ENCODE measurements at places on chromosomes 13 and 19. TPM values are rescaled to one million over a fixed set of nuclear protein-coding genes. Genes with fewer than 3 reads are reported as not detected.

DNA sequence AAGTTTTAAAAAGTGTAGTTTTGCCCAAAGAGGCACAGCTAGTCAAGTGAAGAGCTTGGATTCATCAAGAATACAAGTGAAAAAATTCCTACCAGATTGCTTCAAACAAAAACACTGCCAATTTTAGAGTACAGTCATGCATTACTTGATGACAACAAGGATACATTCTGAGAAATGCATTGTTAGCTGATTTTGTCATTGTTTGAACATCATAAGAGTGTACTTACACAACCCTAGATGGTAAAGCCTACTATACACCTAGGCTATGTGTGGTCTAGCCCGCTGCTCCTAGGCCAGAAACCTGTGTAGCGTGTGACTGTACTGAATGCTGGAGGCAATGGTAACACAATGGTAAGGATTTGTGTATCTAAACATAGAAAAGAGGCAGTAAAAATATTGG, 41.1 kb downstream of the TMTC4 start:
- H3K4me1 ChIP-seq: no peaks in the 10 kb centered on the region
- no peak overlapping the region for H3K4me3 ChIP-seq
- no peaks in the 10 kb centered on the region for H3K27me3 ChIP-seq
- peak overlapping the region; percentile 23 for H3K27ac ChIP-seq

GRCh38 chr13:99354371-99354951, 47.3 kb upstream of the GPR183 start:
- H3K27ac ChIP-seq: no peak overlapping the region
- H3K27me3 ChIP-seq: no peaks in the 10 kb centered on the region
- H3K4me1 ChIP-seq: no peaks in the 10 kb centered on the region
- no peak overlapping the region for H3K4me3 ChIP-seq
- H3K36me3 ChIP-seq: peaks cover 20% of the 10 kb centered on the region

DNA sequence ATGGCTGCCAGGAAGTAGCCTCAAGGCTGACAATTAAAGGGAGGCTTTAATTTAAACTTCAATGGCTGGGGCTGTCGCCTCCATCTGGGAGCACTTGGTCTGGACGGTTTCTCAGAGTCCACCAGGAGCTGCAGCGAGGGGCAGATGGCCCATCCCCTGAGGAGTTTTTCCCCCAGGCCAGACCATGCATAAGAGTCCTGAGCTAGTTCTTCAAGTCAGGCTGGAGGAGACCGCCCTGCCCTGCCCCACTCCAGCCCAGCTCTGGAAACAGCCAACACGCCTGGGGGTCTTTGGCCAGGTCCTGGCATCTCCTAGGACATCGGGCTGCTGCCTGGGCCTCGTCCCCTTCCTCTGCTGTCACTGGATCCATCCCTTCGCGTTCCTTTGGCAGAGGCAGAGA, 5.3 kb upstream of the ACTN4 start:
- H3K4me1 ChIP-seq: peaks cover 9% of the 10 kb centered on the region
- peaks cover 23% of the 10 kb centered on the region for H3K36me3 ChIP-seq
- H3K27ac ChIP-seq: no peak overlapping the region
- DNase-seq: no peak
- H3K4me3 ChIP-seq: no peak overlapping the region

DNA sequence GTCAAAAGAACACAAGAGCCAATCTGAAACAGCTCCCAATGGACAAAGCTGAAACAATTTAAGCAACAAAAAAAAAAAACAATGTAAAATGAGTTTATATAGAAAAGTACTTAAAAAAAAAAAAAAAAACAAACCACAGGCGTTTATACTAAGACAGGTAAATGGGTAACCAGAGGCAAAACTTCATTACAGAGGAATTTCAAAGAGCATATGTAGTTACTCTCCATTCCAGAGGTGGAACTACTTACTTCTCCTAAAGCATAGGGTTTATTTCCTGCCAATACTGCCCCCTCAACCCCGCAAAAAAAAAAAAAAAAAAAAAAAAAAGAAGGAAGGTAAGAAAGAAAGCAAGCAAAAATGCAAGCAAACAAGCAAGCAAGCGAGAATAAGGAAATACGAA, 132.9 kb downstream of the LIG4 start:
- H3K27me3 ChIP-seq: no peaks in the 10 kb centered on the region
- H3K4me1 ChIP-seq: no peaks in the 10 kb centered on the region
- no peak for DNase-seq

- no peaks in the 10 kb centered on the region for H3K36me3 ChIP-seq
- no peaks in the 10 kb centered on the region for H3K4me1 ChIP-seq
- H3K27me3 ChIP-seq: no peaks in the 10 kb centered on the region
- no peak overlapping the region for H3K4me3 ChIP-seq
- DNase-seq: no peak
- no peak overlapping the region for H3K27ac ChIP-seq
These were observed 99.0 kb downstream of the ERCC5 start for GRCh38 chr13:102944821-102945220.

The DLL3 gene
- 0.68 TPM for total RNA-seq

GRCh38 chr13:42874221-42874620, 92.8 kb downstream of the FAM216B start:
- H3K4me1 ChIP-seq: peaks cover 17% of the 10 kb centered on the region
- no peak overlapping the region for H3K27ac ChIP-seq
- no peak overlapping the region for H3K4me3 ChIP-seq
- no peaks in the 10 kb centered on the region for H3K27me3 ChIP-seq
- H3K36me3 ChIP-seq: no peaks in the 10 kb centered on the region
- no peak for DNase-seq

GRCh38 chr19:11387162-11388034, 3.3 kb upstream of the EPOR start:
- H3K27ac ChIP-seq: no peak overlapping the region
- no peaks in the 10 kb centered on the region for H3K4me1 ChIP-seq
- no peaks in the 10 kb centered on the region for H3K36me3 ChIP-seq
- no peak for DNase-seq
- no peaks in the 10 kb centered on the region for H3K27me3 ChIP-seq

The SSC5D gene
- 0.33 TPM for total RNA-seq

DNA sequence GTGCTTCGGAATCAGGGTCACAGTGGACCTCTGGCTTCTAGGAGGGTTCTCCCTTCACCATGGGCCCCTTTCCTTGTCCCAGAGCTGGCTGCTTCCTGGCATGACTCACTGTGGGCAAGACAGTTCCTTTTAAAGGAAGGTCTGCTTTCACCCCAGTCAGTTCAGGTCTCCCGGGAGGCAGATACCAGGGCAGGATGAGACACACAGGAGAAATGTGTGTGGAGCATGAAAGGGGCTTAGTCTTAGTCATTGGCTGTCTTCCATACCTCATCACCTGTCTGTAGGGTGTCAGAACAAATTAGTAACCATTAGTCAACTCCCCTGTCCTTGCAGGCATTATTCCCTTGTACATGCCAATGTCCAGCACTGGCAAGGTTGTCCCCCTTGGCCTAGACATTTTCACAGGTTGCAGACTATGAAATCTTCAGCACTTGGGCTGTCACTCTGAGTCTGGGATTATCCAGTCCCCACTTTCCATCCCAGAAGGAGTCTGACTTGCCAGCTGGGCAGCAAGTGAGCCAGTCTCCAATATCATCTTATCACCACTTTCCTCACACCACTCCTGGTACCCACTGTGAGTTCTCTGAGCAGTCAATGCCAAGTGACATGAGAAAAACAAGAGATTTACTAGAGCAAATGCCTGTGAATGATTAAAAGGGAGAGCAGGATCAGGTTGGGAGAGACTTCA, 76.8 kb upstream of the MEDAG start:
- H3K27me3 ChIP-seq: no peaks in the 10 kb centered on the region
- no peaks in the 10 kb centered on the region for H3K36me3 ChIP-seq
- H3K4me3 ChIP-seq: no peak overlapping the region
- H3K27ac ChIP-seq: no peak overlapping the region
- DNase-seq: peak; percentile 92
- H3K4me1 ChIP-seq: peaks cover 26% of the 10 kb centered on the region

DNA sequence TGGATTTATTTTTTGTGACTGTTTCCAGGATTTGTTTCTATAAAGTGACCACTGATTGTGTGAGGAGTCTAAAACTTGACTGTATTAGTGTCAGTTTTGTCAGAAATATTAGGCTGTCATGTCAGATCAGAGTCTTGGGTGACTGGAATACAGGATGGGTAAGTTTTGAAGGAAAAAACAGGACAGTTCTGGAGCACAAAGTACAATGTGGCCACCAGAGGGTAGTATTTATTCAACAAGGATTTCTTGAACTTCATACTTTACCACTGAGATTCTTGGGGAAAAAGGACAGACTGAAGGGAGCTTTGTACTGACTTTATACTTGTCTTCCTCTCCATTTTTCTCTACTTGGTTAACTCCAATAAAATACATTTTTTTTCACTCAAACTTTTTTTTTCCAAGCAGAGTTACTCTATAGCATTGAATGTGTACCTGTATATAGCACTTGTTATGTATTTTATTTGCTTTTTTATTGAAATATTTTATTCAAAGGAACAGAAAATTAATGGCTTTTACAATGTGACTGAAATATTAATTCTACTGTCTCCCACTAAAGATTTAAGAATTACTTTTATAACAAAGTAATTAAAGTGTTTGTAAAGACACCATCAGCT, 51.1 kb downstream of the LMO7 start:
- H3K27ac ChIP-seq: no peak overlapping the region
- H3K4me1 ChIP-seq: peaks cover 18% of the 10 kb centered on the region
- peak; percentile 59 for DNase-seq
- no peaks in the 10 kb centered on the region for H3K36me3 ChIP-seq
- no peak overlapping the region for H3K4me3 ChIP-seq

DNA sequence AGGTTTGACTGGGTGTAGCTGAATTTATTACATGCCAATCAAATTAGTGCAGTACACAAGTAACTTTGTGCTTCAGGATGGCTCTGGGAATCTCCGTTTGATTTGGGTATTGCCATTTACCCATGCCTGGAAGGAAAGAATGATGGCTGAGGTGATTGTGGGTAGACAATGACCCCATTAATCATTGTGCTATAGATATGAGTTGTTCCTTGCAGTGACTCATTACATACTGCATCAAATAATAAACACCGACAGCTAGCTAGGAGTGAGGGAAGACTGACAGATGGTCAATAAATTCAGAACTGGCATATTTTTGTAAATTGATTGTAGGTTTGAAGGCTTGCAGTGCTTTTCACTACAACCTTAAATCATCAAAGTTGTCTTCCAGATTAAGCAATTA, 1069.5 kb downstream of the DIAPH3 start:
- H3K36me3 ChIP-seq: no peaks in the 10 kb centered on the region
- peak; percentile 21 for DNase-seq
- no peak overlapping the region for H3K27ac ChIP-seq
- no peaks in the 10 kb centered on the region for H3K4me1 ChIP-seq

The WDR88 gene
- total RNA-seq: not detected

The RAB20 gene
- total RNA-seq: 1.7 TPM

DNA sequence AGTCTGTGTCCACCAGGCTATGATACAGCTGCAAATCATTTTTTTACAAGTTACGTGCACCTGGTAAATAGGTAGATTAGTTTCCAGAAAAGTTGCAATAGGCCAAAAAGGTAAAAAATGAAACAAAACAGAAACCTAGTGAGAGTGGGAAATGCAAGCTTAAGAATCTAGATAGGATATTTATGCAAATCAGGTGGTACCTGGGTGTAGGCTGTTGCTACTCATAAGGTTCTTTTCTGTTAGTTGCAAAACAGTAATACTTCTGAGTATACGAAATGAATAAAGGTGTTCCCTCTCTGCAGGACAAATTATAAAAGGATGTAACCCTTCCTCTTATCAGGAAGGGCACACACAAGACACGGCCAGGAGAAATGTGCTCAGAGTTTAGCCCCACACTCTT, 97.9 kb downstream of the UGGT2 start:
- peaks cover 5% of the 10 kb centered on the region for H3K36me3 ChIP-seq
- H3K27ac ChIP-seq: no peak overlapping the region
- H3K27me3 ChIP-seq: no peaks in the 10 kb centered on the region
- DNase-seq: no peak
- H3K4me1 ChIP-seq: peaks cover 11% of the 10 kb centered on the region

The KLK11 gene
- total RNA-seq: not detected

The ZNF780A gene
- 14.0 TPM for total RNA-seq

The FFAR1 gene
- total RNA-seq: not detected

The ATP13A1 gene
- 67.2 TPM for total RNA-seq

The CCL25 gene
- not detected for total RNA-seq

DNA sequence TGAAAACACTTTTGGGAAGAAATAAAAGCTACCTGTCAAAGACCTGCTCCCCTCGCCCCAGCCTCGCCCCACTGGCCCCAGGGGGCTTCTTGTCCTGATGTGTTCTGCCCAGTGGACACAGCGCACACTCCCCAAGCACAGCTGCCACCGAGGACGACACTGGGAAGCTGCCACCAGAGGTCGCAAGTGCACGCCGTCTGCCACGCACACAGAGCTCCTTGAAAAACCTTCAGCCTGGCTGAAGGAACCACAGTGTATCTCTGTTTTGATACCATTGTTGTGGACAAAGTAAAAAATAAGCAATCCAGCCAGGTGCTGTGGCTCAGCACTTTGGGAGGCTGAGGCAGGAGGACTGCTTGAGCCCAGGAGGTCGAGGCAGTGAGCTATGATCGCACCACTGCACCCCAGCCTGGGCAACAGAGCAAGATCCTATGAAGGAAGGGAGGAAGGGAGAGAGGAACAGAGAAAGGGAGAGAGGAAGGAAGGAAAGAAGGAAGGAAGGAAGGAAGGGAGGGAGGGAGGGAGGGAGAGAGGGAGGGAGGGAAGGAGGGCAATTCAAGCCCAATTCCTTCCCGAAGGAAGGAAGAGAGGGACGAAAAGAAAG, 57.3 kb downstream of the CEBPG start:
- no peaks in the 10 kb centered on the region for H3K36me3 ChIP-seq
- peaks cover 12% of the 10 kb centered on the region for H3K27me3 ChIP-seq
- DNase-seq: peak; percentile 72
- no peak overlapping the region for H3K27ac ChIP-seq

The NTN5 gene
- total RNA-seq: not detected

The FGF21 gene
- 0.93 TPM for total RNA-seq

The SGCG gene
- total RNA-seq: not detected

DNA sequence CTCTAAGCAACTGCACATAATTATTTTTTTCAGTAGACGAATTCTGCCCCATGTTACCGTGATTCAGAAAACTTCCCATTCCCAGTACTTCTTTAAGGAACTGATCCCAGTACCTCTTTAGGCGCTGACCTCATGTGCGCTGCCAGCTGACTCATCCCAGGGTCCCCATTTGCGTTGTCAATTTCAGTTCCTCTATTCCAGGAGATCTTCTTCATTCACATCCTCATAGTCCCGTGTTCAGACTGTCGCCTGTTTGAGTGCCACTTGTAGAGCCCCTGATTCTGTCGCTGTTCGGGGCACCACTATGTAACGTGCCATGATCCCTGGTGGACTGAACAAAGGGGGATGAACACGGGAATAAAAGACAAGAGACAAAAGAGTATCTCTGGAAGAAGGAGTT, 16.4 kb downstream of the FPR3 start:
- H3K4me3 ChIP-seq: no peak overlapping the region
- no peaks in the 10 kb centered on the region for H3K36me3 ChIP-seq
- H3K27me3 ChIP-seq: no peaks in the 10 kb centered on the region
- no peak overlapping the region for H3K27ac ChIP-seq
- no peak for DNase-seq

GRCh38 chr19:14118165-14119051, 846 bp upstream of the PRKACA start:
- H3K27me3 ChIP-seq: no peaks in the 10 kb centered on the region
- DNase-seq: peak; percentile 77
- H3K4me3 ChIP-seq: peak overlapping the region; percentile 83
- peak overlapping the region; percentile 93 for H3K27ac ChIP-seq
- H3K4me1 ChIP-seq: peaks cover 18% of the 10 kb centered on the region

The ZNF541 gene
- not detected for total RNA-seq

GRCh38 chr13:77697217-77698103, at the start of gene SLAIN1:
Gene SLAIN1 (plus strand): TSS chr13:77697687. CDS start chr13:77697914, 227 bp downstream.
- peak within 1 kb of the TSS; percentile 73 for H3K4me3 ChIP-seq
- H3K27me3 ChIP-seq: peaks cover 82% of the 10 kb centered on the region
- DNase-seq: no peak
- H3K27ac ChIP-seq: no peak within 1 kb of the TSS
- no peaks in the 10 kb centered on the region for H3K36me3 ChIP-seq

The CEACAM5 gene
- not detected for total RNA-seq
